Naive thymus-derived CD4-positive, alpha-beta T cell (primary cell): ENCODE measurements at places on chromosomes 16 and 17. TPM values are rescaled to one million over a fixed set of nuclear protein-coding genes. Genes with fewer than 3 reads are reported as not detected.
A peak's percentile ranks its signal among the peaks of the same experiment; 100 is the strongest.

GRCh38 chr16:66205287-66206231 lies 160.9 kb upstream of the CDH5 start:
- DNase-seq, result no peak

- no peak for DNase-seq
Measured at GRCh38 chr16:15604460-15605440, 38.2 kb downstream of the MARF1 start.

GRCh38 chr16:66372898-66373155 lies 6.3 kb downstream of the CDH5 start:
- DNase-seq, result no peak

DNA sequence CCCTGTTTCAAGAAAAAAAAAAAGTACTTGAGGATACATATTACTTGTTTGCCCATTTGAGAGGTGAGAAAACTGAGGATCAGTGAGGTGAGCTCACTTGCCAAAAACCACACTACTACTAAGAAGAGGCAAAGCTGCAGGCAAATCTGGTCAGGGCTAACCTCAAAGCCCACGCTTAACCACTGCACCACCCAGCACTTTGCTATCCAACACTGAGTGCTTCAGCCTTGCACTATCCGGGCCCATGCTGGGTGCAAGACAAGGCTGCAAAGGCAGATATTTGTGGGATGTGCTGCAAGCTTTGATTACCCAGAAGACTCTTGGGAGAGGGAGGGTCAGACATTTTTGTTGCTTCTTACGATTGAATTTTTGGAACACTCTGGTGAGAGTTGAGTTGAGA lies 23.6 kb upstream of the NLRP1 start:
- no peak for DNase-seq

DNA sequence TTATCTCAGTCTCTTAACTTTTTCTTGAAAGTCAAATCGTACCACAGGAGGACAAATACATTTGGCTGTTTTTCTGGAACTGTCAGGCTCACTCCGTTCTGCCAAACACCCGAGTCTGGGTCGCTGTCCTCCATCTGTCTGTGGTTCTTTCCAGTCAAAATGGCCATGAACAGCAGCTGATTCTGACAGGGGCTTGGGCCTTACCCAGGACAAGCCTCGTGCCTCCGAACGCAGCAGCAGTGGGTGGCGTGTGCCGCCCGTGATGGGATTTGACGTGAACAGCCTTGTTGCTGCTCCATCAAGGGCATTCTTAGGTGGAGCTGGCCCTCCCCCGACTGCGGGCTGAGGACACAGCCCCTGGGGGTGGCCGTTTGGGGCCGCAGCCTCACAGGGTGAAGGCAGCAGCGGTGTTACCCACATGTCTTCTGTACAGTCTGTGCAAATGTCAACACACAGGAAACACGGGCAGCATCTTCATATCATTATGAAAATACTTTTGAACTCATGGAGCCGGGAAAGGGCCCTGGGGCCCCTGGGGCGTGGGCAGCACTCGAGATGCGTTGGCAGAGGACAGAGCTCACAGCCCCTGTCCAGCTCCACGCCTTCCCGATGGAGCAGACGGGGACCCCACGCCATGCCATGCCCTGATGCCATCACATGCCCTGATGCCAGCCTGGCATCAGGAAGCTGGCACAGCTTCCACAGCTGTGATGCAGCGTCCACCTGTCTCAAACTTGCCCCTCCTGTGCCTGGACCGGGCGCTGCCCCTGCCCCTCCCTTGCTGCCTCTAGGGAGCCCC lies 8.6 kb upstream of the ACSF3 start:
- DNase-seq, result no peak

DNA sequence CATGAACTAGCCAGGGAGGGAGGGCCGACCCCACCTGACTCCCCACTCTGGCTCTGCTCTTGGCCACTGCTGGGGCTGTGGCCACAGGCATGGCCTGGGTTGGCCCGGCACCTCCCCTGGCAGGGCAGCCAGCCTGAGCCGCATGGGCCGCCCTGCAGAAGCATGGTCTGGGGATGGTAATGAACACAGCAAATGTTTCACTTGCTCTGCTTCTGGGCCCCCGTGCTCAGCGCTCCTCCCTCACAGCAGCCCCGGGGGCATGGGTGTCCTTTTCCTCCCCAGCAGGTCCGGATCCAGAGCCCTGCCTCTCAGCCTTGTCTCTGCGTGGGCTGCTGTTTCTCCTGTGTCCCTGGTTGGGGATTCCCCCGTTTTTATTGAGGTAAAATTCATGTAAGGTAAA lies 30.9 kb upstream of the KCNJ12 start:
- DNase-seq, result no peak

DNA sequence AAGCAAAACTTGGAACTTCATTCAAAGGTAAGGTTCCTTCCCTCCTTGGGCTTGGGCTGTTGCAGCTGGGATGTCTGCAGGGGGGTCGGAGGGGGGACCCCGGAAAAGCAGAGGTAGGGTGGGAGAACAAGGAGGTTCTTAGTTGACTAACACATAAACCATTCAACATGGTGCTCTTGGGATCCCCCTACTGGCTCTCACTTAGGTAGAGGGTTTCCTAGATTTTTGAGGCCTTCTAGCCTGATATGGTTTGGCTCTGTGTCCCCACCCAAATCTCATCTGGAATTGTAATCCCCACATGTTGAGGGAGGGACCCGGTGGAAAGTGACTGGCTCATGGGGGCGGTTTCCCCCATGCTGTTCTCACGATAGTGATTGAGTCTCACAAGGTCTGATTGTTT lies 93.9 kb downstream of the RGS9 start:
- no peak for DNase-seq

GRCh38 chr16:2194852-2195321 lies 1.5 kb downstream of the CASKIN1 start:
- DNase-seq, result no peak

DNA sequence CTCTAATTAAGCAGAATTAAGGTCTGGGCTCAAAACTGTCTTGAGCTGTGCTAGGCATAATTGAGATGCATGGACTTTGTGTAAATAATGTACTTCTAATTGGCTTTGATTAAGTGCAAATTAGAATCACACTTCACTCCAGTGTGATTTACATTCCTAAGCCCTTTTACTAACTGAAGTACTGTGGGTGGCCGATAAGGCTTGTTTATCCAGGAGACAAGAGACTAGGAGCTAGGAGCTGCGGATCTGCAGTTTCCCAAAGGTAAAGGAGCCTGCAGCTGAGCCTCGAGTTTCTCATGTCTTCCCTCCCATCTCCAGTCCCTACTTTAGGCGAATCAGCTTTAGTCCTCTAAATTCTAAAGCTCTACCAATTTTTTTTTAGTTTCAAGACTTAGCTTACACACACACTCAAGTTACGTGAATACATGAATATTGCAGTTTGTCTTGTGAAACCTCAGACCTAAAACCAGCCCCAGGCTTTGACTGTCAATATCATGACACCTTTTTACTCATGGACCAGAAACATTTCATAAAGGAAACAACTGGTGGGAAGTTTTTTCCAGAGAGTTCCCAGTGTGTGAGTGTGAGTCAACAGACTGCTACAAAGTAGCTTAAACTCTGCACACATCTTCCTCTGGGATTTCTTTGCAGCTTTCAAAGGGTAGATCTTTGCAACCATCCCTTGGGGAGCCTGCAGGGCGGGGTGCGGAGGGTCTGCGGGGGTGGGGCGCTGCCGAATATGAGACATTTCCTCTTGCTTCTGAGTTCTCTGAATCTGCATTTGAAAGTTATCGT lies 113.9 kb upstream of the TBX2 start:
- no peak for DNase-seq

GRCh38 chr17:32350666-32351418 lies 885 bp downstream of the ZNF207 start:
- DNase-seq, result peak; percentile 51

GRCh38 chr16:19746561-19746960 lies 28.5 kb downstream of the IQCK start:
- no peak for DNase-seq

DNA sequence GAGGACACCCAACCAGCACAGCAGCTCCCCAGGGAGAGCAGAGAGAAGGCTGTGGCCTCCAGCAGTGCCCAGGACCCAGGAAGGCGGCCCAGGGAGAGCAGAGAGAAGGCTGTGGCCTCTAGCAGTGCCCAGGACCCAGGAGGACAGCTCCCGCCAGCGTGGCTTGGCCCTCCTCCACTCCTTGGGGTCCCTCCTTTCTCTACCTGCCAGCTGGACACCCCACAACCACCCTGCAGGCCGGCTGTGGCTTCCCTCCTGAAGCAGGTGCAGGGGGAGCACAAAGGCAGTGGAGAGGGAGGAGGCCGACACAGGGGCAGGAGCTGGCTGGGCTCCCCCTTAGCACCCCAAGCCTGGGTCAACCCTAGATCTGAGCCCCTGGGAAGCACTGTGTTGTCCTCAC lies 54.1 kb upstream of the FASN start:
- no peak for DNase-seq

DNA sequence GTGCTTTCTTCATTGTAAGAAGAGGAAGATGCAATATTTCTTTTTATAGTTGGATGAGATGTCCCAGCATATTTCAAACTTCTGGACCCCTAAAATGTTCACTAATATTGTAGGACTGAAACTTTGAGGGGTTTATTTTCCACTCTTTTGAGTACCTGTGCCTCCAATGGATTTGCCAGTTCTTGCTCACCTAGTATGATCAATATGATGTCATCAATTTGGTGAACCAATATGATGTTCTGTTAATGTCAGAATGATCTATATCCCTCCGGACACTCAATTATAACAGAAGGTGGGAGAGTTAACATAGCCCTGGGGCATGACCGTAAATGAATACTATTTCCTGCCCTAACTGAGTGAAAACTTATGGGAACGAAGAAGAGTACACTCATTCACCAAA lies 178.3 kb downstream of the CBLN1 start:
- DNase-seq, result no peak

DNA sequence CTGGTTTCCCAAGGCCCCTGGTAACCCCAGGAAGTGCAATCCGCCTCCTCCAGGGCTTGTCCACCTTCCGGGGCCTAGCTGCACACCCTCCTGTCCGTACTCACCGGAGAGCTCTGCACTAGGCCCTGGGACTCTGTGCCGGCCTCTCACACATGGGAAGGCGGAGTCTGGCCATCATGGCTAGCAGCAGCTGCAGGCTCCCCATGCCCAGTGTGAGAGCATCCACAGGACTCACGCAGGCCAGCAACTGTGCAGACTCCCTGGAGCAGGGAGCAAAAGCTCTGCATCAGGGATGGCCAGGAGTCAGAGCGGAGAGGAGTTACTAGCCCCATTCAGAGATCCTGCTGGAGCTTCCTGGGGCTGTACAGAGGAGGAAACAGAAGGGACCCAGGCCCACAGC lies 20.2 kb downstream of the FOXN1 start:
- DNase-seq, result no peak

- DNase-seq, result no peak
Measured at GRCh38 chr17:18025945-18026776, 12.8 kb downstream of the ATPAF2 start.

DNA sequence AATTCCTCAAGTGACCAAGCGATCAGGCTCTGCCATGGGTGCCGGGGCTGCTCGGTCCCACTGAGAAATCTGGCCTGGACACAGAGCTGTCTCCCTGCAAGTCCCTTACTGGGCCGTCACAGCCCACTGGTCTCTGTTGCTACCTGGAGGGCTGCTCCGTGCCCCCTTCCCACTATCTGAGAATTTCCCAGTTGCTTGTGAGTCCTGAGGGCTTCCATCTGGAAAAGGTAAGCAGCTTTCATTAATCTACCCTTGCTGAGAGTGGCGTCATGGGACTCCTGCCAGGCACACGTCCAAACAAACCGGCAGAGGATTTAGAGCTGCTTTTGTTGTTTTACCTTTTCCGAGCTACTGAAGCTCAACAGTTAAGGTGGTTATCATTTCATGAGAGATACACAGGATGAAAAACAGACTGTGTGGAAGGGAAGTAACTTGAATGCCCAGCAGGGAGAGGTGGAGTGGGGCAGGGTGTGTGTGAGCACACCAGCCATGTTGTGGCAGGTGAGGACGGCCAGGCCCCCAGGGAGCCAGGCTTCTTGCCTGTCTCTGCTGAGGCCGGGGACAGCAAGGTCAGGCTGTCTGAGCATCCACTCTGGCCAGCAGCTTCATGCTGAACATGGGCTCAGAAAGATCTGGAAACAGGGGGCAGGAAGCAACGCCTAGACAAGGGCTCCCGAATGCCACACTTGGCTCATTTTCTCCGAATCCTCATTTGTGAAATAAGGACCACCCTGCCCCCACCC lies 50.6 kb downstream of the GTF3C1 start:
- DNase-seq, result no peak

DNA sequence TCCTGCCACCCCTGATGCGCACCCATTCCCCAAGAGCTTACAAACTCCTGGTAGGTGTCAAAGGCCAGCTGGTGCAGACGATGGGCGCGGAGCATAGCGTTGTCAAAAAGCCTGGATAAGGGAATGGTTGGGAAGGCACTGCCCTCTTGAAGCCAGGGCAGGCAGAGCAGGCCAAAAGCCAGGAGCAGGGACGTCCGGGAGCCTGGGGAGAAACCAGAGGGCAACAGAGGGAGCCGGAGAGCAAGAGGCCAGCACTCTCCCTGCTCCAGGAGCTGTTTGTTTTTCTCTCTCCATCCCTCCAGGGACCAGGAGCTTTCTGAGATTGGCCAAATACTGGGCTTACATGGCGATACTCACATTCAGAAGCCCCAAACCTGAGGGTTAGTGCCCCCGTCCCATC lies 334 bp downstream of the GH1 start:
- no peak for DNase-seq

ABAT gene
- 11.5 TPM for total RNA-seq

SRL gene
- total RNA-seq, result not detected

CHD9 gene
- total RNA-seq, result 46.4 TPM

GPR142 gene
- total RNA-seq, result not detected

CCL4L2 gene
- total RNA-seq, result 10.0 TPM

EME1 gene
- 15.2 and 17.5 TPM in 2 replicates for total RNA-seq

P2RX5 gene
- 85.7 and 94.5 TPM in 2 replicates for total RNA-seq

SP6 gene
- not detected in 2 replicates for total RNA-seq

FZD2 gene
- not detected for total RNA-seq

TMEM92 gene
- total RNA-seq, result not detected
